Left renal cortex interstitium (tissue), 4 donors: ENCODE measurements at places on chromosomes 7 and 10.

DNA sequence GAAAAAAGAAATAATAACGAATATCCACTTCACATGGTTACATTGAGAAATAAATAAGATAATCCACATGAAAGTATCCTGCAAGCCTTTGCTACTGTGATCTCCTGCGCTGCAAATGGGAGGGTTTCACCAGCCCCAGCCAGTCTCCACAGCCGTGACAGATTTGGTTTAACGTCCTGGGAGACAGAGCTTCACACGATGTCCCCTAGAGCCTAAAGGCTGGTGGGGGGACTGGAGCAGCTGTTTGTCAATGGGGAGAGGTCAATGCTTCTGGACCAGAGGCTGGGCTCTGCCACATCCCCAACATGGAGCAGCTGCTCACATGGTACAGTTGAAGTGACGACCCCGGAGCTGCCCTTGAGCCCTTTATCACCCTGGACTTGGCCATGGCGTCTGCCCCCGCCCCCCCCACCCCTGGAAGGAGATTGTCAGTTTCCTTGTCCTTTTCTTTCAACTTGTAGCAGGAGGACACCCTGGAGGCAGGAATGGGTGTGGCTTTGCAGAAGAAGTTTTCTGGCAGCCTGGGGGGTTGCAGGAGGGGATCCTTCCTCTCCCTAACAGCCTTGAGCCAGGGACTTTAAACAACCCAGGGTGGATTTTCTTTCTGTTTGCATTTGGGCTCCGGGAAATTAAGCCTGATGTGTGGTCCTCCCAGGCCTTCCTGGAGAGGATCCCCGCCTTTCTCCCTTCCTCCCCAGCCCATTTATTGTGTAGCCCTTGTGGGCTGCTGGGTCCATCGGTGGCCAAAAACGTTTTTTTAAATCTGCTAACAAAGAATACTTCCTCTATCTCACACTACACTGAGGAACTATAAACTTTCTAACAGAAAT is 37.0 kb upstream of the MXI1 start:
- no peak for DNase-seq

- no peak for DNase-seq
Observed at GRCh38 chr10:8150401-8150905, 96.0 kb downstream of the GATA3 start.

GRCh38 chr7:91634485-91635177 is 245.9 kb downstream of the MTERF1 start:
- no peak for DNase-seq

DNA sequence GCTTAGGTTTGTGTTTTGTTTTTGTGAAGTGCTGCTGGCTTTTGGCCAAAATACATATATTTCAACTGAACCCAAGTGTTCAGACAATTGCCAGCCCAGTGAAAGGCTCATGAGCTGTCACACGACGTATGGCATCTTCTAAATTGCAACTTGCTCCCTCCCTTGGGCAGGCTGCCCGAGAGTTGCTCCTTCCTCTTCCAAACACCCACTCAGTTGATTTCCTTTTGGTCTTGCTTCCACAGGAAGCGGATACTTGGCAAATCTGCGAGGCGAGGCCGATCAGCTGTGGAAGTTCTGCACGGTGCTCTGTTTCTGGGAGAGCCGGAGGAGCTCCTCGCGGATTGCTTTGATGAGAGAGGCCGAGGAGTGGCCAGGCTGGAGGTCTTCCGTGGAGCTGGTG is 39.6 kb upstream of the ATP6V0A4 start:
- DNase-seq = no peak
